ENCODE measurements at places on chromosomes 7 and 10. TPM values are rescaled to one million over a fixed set of nuclear protein-coding genes. Genes with fewer than 3 reads are reported as not detected.

The FRG2B gene
- not detected for total RNA-seq

The CALD1 gene
- 0.40 TPM for total RNA-seq

DNA sequence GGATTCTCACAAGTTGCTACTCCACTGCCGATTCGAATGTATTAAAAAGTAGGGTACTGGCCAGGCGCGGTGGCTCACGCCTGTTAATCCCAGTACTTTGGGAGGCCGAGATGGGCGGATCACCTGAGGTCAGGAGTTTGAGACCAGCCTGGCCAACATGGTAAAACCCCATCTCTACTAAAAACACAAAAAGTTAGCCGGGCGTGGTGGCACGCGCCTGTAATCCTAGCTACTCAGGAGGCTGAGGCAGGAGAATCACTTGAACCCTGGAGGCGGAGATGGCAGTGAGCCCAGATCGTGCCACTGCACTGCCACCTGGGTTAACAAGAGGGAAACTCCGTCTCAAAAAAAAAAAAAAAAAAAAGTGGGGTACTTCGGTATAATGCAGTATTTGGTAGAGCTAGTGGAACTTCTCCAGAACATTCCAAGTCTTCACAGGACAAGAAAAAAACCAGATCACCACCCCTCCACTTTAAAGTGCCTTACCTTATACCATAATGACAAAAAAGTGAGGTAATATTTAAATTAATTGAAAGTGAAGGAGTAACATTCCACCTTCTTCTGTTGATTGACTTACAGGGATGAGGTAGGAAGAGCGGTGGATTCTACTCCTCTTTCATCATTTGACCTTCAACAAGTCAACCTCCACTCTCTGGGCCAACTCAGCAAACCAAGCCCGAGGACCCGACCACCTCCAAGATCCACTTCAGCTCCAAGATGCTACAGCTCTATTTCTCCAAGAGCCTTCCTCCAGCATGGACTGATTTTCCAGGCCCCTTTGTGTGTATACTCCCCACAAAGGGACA, 2.0 kb downstream of the BAZ1B start:
- peaks cover 52% of the 10 kb centered on the region for H3K36me3 ChIP-seq
- H3K27me3 ChIP-seq, result no peaks in the 10 kb centered on the region
- no peak for DNase-seq
- peak overlapping the region; percentile 97 for H3K27ac ChIP-seq
- H3K4me3 ChIP-seq, result peak overlapping the region; percentile 95
- peaks cover 25% of the 10 kb centered on the region for H3K4me1 ChIP-seq

- H3K36me3 ChIP-seq, result no peaks in the 10 kb centered on the region
- no peak overlapping the region for H3K4me3 ChIP-seq
- H3K4me1 ChIP-seq, result no peaks in the 10 kb centered on the region
- H3K27me3 ChIP-seq, result peaks cover 38% of the 10 kb centered on the region
- peak; percentile 16 for DNase-seq
- no peak overlapping the region for H3K27ac ChIP-seq
These were observed 22.9 kb downstream of the SCART1 start for GRCh38 chr10:133476641-133476990.

- H3K27ac ChIP-seq, result no peak overlapping the region
- H3K27me3 ChIP-seq, result peaks cover 10% of the 10 kb centered on the region
- H3K36me3 ChIP-seq, result no peaks in the 10 kb centered on the region
- no peaks in the 10 kb centered on the region for H3K4me1 ChIP-seq
These were observed 48.2 kb upstream of the AMPH start for GRCh38 chr7:38679419-38679818.

DNA sequence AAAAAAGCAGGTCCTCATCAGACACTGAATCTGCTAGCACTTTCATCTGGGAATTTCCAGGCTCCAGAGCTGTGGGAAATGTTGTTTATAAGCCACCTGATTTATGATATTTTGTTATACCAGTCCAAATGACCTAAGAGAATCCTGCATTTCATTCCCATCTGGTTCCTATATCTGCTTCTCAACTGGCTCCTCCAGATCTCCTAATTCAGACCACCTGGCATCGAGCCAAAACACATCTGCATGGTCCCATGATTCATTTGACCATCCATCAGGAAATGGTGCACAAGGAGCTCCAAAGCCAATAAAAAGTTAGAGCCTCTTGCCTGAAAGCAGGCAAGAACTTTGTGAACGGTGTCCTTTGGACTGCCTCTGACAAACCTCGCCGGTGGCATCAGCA, 108.9 kb downstream of the IPMK start:
- no peaks in the 10 kb centered on the region for H3K27me3 ChIP-seq
- no peaks in the 10 kb centered on the region for H3K36me3 ChIP-seq
- no peaks in the 10 kb centered on the region for H3K4me1 ChIP-seq
- DNase-seq, result no peak
- no peak overlapping the region for H3K27ac ChIP-seq

GRCh38 chr7:71186535-71187057, 54.7 kb downstream of the GALNT17 start:
- no peaks in the 10 kb centered on the region for H3K4me1 ChIP-seq
- DNase-seq, result no peak
- no peak overlapping the region for H3K27ac ChIP-seq
- no peaks in the 10 kb centered on the region for H3K27me3 ChIP-seq

- H3K27me3 ChIP-seq, result no peaks in the 10 kb centered on the region
- H3K27ac ChIP-seq, result no peak overlapping the region
- H3K4me1 ChIP-seq, result no peaks in the 10 kb centered on the region
- H3K4me3 ChIP-seq, result no peak overlapping the region
These were observed 123.8 kb upstream of the INSYN2A start for GRCh38 chr10:127320176-127320575.
